ENCODE measurements at places on chromosomes 6 and 20. TPM values are rescaled to one million over a fixed set of nuclear protein-coding genes. Genes with fewer than 3 reads are reported as not detected.

GRCh38 chr20:6700563-6701329, 66.7 kb upstream of the BMP2 start:
- DNase-seq, result no peak

- DNase-seq, result no peak
These were observed 124.1 kb downstream of the RNGTT start for GRCh38 chr6:88839280-88839679.

DNA sequence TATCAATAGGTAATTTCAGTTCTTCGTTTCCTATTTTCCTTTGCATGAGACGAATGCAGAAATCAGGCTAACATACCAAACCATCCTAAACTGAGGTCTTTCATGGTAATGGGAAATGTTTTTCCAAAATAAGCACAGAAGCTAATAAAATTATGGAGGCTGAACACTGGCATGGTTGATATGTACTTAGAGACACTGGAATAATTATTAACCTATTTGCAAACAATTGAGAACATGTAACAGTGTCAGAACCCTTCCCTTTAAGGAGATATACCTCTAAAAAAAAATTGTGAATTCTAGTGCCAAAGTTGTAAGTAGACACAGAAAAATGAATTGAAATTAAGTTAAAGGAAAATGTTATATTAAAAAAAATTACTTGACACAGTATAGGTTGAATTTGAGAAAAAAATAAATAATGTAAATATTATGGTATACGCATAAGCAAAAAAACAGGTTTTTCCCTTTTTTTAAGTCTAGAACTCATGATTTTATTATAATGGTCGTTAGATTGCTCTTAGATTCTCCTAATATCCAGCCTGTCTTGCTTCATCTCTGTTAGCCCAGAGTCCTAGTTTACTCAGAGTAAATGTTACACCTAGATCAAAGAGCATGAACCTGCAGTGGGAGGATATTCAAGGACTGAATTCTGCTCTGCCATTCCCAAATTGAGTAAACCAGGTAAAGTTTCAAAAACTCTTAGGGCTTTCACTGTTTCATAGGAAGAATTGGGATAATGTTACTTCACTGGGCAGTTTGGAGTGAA, 1.7 kb downstream of the SLC17A2 start:
- no peak for DNase-seq

- DNase-seq, result no peak
These were observed 25.6 kb downstream of the NFYA start for GRCh38 chr6:41098366-41098765.

GRCh38 chr6:14036911-14037310, 80.7 kb upstream of the CD83 start:
- DNase-seq, result no peak

DNA sequence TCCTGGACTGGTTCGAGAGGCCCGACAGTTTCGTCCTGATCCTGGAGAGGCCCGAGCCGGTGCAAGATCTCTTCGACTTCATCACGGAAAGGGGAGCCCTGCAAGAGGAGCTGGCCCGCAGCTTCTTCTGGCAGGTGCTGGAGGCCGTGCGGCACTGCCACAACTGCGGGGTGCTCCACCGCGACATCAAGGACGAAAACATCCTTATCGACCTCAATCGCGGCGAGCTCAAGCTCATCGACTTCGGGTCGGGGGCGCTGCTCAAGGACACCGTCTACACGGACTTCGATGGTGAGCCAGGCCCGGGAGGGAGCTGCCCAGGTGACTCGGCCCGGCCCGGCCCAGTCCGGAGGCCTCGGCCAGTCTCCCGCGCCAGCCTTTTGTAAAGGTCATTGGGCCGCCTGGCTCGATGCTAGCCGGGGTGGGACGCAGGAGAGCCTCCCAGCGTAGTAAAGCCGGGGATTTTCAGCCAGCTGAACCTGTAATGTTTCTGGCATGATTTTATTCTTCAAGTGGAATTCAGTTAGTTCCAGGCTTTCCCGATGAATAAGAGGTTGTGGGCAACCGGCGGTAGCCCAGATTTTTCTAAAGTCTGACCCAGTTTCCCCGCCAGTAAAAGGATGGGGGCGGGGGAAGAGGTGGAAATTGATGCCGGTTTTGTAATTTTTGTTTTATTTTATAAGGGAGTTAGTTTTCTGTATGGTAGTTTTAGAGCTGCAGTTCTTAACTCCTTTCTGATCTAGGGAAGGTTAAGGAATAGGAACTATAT, 1.4 kb downstream of the PIM1 start:
- DNase-seq, result peak; percentile 47

DNA sequence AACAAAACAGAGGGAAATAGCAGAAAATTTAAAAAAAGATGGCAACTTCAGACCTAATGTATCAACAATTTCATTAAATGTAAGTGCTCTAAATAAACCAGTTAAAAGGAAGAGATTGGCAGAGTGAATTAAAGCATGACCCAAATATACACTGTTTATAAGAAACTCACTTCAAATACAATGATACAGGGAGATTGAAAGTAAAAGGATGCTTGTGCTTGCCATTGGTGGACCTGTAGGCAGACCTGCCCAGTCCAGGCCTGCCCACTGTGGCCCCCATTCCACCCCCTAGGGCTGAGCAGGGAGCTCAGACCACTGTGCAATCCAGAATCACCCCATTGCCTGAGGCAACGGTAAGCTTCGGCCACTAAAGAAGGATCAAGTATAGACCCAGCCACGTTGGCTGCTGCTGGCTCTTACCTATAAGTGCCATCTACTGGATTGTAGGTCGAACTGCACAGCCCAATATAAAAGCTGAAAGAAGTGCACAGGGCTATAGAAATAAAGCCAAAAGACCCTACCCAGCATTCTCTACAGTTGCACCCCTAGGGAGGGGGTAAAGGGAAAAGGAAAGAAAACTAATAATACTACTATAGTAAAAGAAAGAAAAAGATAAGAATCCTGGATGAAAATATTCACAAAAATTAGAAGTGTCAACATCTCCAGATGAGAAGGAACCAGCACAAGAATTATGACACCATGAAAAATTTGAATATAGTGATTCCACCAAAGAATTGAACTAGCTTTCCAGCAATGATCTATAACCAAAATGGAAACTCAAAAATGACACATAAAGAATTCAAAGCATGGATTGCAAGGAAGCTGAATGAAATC, 36.1 kb downstream of the PSMB1 start:
- DNase-seq, result peak; percentile 69

DNA sequence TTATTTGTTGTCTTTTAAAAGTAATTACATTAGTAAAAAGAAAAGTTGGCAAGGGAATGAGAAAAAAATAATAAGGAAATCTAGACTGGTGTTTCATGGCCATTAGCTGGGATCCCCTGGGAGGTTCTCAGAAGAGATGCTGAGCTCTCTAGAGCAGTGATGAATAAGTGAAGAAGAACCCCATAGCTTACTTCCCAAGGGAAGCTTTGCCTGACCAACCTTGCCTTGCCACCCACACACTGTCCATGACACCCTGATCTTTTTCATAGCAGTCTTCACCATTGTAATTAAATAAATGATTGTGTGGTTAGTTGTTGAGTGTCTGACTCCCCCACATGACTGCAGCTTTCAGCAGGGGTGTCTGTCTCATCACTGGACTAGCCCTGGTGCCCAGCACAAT, 5.9 kb downstream of the C6orf163 start:
- DNase-seq, result no peak

GRCh38 chr6:80527552-80528052, 421.1 kb downstream of the BCKDHB start:
- no peak for DNase-seq

IMPG1 gene
- total RNA-seq, result not detected

SLC44A4 gene
- total RNA-seq, result 3.3 TPM

- DNase-seq, result no peak
These were observed 17.4 kb downstream of the SCML4 start for GRCh38 chr6:107806691-107807090.

GRCh38 chr20:38106461-38106860, 58.6 kb downstream of the TGM2 start:
- DNase-seq, result no peak

- no peak for DNase-seq
These were observed 186.0 kb upstream of the MMS22L start for GRCh38 chr6:97468981-97469380.

- no peak for DNase-seq
These were observed 244.9 kb downstream of the HIVEP2 start for GRCh38 chr6:142700032-142700431.

VSX1 gene
- not detected for total RNA-seq

ZFP64 gene
- total RNA-seq, result 29.0 TPM

All from H9 (cell line).